ENCODE measurements at places on chromosomes 3 and 15. TPM values are rescaled to one million over a fixed set of nuclear protein-coding genes. Genes with fewer than 3 reads are reported as not detected.

DNA sequence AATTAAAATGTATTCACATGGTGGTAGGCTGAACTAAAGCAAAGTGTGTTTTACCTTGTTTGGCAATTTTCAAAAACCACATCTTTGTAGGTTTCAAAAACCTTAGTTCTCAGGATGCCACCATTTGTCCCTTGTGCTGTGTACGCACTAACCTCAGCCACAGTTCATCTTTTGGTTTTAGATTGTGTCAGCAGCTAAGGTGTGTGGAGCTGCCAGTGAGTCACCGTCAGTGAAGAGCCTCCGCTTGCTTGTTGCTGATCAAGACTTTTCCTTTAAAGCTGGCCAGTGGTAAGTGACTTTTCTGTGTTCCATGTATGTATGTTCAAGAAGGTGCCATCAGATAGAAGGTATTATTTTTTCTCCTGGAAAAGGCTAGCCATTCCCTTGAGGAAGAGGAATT is 21.1 kb downstream of the OXNAD1 start:
- no peaks in the 10 kb centered on the region for H3K36me3 ChIP-seq
- peaks cover 44% of the 10 kb centered on the region for H3K4me1 ChIP-seq
- peak overlapping the region; percentile 49 for H3K27ac ChIP-seq
- no peak overlapping the region for H3K4me3 ChIP-seq

GRCh38 chr3:183638101-183638852 is 2.9 kb downstream of the KLHL24 start:
- H3K27me3 ChIP-seq: no peaks in the 10 kb centered on the region
- peaks cover 45% of the 10 kb centered on the region for H3K4me1 ChIP-seq
- no peak for DNase-seq

DNA sequence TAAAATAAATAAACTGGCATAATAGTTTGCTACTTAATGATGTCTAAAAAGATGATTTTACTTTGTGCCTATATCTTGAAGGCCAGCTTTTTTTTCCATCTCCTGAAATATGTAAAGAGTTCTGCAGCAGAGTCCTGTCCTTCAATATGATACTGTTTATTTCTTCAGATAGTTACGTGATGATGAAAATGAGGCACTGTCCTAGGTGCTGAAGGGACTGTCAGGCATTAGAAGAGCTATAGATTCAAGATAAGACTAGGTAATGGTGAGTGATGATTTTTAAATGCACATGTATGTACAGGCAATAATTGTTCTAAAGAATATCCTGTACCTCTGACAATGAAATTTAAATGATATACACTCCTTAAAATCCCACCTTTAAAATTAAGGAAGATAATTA is 326.9 kb upstream of the DNAJC19 start:
- no peaks in the 10 kb centered on the region for H3K36me3 ChIP-seq
- H3K4me1 ChIP-seq: no peaks in the 10 kb centered on the region
- H3K27ac ChIP-seq: no peak overlapping the region
- no peak overlapping the region for H3K4me3 ChIP-seq
- DNase-seq: no peak

HRG gene
- not detected for total RNA-seq

GOLGA6L7 gene
- total RNA-seq: not detected

RTP4 gene
- total RNA-seq: 0.71 TPM

Data from esophagus muscularis mucosa (tissue), 4 donors.